ENCODE measurements at places on chromosomes 5 and 9.

DNA sequence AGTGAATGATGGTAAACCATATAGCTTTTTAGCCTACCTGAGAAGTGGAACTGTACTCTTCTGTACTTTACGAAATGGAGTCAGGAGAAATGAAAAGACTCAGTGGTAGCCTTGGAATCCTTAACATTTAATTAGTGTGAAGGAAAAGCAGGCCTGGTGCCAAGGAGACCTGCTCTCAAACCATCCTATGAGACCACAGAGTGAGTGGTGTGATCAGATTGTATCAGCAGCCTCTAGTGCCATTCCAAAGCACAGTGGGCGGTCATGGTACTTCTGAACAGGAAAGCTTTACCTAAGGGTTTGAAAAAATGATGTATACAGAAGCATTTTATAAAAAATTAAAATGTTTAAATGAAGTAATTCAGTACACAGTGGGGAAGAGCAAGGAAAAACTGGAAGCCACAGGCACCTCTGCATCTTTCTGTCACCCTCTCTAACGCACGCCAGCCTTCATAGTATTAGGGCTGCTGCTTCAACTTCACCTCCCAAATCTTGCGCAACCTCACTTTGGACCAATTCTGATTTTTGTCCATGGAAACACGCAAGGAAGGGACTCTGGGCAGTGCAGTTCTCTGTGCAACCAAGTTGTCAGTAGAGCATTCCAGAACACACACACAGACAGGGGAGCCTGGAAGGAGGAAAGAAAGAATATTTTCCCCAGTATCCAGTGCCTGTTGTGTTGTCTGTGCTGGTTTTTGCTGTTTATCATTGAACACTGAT, 203.7 kb downstream of the SH3GL2 start:
- DNase-seq: no peak

GRCh38 chr9:38682713-38683112, 37.2 kb downstream of the FAM240B start:
- DNase-seq: peak; percentile 92

DNA sequence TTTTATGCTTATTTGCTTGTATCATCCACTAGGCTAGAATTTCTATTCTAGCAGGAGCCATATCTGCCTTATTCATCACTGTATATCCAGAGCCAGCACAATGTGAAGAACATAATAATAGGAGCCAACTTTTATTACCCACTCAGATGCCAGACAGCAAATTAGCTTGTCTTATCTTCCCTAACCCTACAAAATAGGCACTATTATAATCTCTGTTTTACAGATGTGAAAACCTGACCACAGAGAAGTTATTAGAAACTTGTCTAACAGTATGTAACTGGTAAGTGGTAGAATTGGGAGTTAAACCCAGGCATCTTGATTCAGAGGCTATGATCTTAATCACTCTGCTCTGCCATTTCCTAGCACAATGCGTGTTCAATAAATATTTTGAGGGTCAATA, 579.5 kb downstream of the CAAP1 start:
- DNase-seq: no peak

GRCh38 chr5:159878988-159879471, 37.3 kb upstream of the ADRA1B start:
- DNase-seq: peak; percentile 98

DNA sequence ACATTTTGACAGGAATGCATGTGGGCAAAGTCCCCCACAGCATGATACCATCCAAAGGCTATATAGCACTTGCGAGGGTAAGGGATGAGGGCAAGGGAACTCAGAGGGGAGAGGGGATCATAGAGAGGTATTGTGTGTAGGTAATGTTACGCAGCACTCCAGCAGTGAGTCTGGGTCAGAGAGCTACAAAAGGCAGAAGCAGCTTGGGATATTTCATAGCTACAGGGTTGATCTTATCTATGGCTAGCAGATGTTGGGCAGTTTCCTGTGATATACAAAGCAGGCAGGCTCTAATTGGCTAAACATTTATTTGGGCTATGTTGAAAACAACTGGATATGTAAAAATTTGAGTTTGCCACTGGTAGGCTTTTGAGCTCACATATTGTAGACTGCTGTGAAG, 17.8 kb upstream of the SLCO4C1 start:
- DNase-seq: no peak

DNA sequence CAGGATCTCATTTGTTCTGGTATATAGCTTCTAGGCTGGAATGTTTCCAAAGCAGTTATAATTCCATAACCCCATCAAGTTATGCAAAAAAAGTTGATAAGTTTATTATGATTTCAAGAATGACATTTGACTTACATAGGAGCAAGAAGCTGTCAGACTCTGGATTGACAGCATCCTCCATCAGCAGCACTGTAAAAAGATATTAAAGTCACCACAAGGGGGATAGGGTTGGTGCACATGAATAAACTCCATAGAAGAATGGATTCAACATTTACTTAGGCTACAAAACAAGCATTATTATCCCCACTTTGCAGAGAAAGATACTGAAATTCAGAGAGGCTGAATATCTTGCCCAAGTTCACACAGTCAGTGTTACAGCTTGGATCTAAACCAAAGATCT, 208.9 kb upstream of the SLC30A5 start:
- DNase-seq: peak; percentile 19

DNA sequence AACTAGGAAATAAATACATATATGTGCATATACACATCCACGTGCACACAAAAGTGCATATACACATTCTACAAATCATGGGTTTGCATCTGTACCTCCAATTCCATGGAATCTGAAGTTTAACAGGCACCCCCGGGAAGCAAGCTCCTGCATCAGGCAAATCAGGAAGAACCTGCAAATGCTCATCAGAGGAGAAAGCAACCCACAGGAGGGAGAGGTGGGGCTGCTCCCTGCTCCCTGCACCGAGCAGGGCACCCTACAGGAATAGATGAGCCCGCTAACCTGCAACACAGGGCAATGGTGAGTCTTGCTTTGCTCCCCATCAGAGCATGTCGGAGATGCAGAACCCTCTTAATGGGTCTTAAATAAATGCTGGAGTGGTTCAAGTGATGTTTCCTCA, 151.3 kb downstream of the DAB2IP start:
- DNase-seq: no peak

DNA sequence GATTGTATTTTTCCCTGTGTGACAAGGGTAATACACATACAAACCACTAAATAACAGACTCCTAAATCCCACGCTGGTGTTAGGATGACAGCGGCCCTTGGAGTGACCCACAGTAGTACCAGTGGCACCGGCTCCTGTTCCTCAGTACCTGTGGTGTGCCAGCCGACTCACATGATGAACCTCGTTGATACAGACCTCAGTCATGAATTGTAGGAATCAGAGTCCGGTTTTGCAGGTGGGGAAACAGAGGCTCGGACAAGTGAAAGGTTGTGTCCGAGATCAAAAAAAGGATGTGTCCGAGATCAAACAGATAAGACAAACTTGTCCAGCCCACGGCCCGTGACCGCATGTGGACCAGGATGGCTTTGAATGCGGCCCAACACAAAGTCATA, 78.0 kb downstream of the AMBP start:
- DNase-seq: no peak

DNA sequence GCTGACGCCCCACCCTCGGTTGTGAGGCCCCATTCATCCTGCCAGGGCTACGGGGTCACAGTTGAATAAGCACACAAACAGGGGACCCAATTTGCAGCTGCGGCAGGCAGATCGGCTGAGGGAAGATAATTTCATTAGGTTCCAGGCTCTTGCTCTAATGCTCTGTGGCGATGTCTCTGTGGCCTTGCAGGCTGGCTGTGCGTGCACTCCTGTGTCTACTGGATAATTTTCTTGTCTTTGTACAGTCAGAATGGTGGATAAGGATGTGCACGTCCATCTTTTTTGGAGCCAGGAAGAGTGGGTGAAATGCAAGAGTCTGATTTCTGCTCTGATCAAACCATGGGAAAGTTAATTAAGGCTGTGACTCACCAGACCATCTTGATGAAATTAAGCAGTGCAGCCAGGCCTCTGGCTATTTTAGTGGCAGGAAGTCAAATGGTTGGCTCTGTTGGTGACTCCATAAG, 39.2 kb downstream of the NSG2 start:
- DNase-seq: peak; percentile 89

- no peak for DNase-seq
Measured at GRCh38 chr5:87389296-87390034, 23.3 kb downstream of the CCNH start.

GRCh38 chr5:26940994-26941393, 97.4 kb downstream of the CDH9 start:
- no peak for DNase-seq

- peak; percentile 92 for DNase-seq
Measured at GRCh38 chr9:128912270-128912853, 8.4 kb upstream of the PHYHD1 start.

GRCh38 chr5:124451721-124452383, 294.6 kb downstream of the ZNF608 start:
- DNase-seq: no peak

DNA sequence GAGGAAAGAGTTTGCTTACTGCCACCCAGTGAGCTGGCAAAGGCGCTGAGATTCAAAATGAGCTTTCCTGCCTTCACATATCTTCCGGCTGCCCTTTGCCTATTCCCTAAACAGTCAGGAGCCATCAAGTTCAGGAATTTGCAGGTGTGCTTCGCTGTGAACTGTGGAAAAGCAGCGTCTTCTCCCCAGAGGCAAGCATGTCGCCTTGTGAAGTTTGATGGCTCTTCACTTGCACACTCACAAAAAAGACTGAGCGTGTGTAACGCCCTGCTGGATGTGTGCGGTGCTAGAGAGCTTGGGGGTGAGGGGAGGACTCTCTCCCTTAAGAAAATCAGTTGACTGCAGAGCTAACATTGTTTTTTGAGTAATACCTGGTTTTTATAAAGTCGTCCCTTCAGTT, 288.7 kb downstream of the DOCK8 start:
- no peak for DNase-seq

- peak; percentile 43 for DNase-seq
Measured at GRCh38 chr9:116998305-116998704, 311.2 kb downstream of the TRIM32 start.

DNA sequence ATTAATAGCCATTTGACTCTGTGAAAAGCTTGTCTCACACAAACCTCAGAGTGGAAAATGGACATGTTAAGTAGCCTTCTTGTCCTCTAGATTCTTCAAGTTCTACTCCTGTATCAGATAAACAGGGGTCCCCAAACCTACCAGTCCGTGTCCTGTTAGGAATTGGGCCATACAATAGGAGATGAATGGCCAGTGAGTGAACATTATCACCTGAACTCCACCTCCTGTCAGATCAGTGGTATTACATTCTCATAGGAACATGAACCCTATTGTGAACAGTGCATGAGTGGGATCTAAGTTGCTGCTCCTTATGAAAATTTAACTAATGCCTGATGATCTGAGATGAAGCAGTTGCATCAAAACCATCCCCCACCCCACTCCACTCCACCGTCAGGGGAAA, 136.3 kb downstream of the TMEM232 start:
- DNase-seq: peak; percentile 9

DNA sequence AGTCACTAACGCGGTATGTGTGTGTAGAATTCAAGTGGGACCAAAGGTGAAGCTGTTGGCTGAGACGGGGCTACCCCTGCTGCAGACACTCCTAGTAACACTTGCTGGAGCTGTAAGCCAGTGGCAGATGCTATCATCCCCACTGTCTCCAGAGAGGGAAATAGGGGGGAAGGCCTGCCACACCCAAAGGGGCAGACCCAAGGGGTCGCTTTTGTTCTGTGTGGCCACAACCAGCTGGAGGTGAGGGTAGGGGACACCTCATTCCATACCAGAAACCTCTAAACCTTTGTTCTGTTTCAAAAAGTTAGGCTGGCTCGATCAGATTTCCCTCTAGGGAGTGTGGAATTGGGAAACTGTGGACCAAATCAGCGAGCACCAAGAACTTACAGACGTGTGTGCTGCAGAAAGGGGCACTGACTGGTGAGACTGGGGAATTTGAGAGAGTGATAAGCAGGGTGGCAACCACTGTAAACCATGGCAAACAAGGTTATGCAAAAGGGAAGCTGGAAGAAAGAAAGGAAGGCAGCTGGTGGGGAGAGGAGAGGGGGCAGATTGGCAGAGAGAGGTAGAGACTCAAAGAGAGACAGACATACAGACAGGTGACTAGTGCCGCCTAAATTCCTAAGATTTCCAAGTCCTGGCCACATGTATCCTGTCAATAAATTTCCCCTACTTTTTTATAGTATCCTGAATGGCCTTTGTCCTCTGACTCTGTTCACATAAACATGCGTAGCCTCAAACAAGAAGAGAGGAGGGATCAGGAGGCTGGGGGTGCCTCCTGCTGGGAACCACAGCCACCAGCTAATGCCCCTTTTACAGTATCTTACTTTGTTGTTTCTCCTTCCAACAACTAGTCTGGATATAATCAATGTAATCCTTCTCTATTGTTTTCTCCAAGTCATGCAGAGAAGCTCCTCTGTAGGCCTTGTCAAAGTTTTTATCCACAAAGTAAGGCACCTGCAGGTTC, 15.6 kb upstream of the SPATA24 start:
- DNase-seq: no peak

DNA sequence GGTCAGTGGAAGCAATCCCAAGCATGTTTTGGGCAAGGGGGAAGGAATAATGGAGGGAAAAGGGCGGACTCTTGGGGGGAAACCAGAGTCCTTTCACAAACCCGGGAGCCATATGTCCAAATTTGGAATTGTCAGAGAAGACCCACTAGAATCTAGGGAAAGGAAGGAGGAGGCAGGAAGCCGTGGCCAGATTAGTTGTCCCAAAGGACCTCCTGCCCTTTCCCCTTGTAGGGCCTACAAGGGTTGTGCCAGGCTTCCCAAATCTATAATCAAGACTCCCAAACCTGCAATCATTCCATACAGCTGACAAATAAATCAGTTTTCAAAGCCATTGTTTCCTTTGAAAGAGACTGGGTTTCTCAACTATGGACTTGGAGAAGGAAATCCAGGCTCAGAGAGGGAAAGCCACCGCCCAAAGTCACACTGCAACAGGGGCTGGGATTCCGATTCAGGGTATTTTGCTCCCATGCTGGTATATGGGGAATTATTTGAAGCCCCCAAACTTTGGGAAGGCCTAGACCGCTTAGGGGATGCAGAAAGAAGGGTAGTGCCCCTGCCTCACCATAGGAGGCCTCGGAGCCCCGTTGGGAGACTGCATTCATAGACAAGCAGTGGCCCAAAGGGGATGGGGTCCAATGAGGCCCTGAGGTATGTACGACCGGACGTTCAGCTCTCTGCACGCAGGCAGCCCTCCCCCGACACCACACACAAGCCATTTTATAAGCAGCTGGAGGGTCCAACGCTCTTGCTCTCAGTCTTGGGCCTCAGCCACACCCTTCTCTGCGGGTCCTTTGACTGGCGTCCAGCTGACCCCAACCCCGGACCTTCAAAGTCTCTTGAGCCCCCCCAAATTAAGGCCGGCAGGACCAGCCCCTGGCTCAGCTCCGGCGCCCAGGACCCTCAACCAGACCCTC, 815 bp downstream of the ANXA6 start:
- peak; percentile 72 for DNase-seq

DNA sequence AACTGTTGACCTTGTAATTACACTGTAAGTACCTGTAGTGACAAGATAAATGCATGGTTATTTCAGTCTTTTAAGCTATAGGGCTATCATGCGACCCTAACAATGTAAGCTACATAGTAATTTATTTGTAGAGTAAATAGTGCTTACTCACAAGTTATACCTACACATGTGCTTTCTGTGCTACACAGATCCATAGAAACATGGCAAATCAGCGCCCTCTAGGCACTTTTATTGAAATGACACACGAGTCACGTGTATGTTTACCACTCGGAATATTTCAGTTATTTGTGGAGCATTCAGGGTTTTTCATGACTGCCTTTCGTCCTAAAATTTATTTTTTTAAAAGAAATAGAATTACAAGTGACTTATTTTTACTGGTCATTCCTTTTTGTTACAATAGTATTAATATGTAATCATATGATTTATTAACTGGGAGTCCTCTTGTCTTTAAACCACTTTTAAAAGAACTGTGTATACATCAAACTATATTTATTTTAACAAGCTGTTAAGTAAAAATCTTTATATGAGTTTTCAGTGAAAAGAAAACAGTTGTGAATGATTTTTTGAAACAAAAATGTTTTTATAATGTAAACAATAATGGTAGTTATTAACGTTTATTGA, 1242.3 kb upstream of the WWC1 start:
- DNase-seq: no peak
